Adrenal gland (tissue), 19 donors: ENCODE measurements at places on chromosomes 7 and 10. TPM values are rescaled to one million over a fixed set of nuclear protein-coding genes. Genes with fewer than 3 reads are reported as not detected.

PSD gene
- 2.7 TPM for total RNA-seq

PRSS37 gene
- total RNA-seq: not detected

HOXA4 gene
- total RNA-seq: 9.3 TPM

- DNase-seq: peak; percentile 73
Observed at GRCh38 chr7:105521027-105521716, 899 bp downstream of the PUS7 start.

DNA sequence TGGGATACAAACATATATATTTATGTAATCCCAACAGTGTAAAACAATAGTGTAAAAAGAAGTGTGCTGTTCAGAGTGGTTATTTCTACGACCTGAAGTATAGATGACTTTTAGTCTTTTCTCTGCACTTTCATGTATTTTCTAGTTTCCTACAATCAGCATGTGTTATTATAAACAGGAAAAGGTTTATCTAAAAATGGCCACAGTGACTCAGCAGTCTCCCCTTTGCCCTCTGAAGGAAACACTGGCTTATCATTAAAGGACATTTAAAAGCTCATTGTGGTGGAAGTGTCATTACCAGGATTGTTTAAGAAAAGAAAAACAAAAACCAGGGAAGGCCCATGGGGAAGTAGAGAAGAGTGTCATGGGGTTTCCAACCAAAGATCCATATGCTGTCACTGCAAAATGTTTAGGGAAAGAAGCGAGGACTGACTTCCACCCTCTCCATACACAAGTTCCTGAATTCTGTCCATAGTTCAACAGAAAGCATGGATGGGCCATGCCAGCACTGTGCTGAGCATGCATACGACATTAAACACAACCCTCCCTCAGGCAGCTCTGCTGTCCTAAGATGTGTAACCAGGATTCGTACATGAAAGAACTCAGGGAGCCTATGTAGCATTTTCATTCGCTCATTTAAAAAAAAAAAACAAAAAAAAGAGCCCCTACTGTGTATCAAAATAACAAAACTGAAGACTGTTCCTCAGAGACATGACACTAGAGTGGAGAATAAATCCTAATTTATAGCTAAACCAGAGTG is 10.2 kb downstream of the CYREN start:
- DNase-seq: no peak

RPEL1 gene
- total RNA-seq: not detected

DNA sequence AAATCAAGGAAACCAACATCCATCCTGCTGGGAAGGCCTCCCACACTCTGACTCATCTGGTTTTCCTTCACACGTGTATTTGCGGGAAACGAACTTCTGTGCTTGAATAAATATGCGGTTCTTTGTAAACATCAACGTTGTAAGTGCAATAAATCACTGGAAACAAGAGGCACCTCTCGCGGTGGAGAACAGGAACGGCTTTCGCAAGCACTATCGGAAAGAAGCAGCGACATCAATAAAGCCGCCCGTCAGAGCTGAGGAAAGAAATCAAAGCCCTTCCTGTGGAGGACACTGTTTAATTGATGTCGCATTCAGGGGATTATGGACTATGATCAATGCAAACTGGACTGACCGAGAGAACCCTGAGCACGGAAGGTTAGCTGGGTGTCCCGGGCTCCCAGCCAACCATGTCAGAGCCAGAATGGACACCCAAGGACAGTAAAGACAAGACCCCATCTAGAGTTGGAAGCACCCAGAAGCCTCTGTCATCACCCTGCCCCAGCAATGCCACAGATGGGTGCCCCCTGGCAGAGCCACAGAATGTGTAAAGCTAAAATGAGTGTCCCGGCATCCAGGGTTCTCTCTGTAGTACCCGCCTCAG is 37.6 kb downstream of the OAT start:
- no peak for DNase-seq

WDFY4 gene
- total RNA-seq: 0.61 TPM

DNA sequence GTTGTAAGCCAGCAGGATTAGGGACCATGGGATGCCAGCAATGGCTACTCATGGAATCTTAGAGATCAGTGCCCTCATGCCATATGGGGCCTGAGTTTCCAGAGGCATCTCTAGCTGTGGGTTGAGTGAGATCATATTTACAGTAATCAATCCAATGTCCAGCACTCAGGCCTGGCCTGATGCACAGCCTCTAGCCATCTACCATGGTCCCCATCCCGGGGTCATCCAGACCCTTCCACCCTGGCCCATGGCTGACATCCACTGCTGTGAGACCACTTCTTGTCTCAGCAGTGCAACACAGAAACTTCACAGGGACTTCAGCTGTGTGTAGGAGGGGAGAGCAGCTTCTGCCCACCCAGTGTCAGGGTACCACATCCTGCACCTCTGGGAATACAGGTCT is 6.5 kb upstream of the ADCY1 start:
- no peak for DNase-seq

- no peak for DNase-seq
Observed at GRCh38 chr10:35341521-35341920, 5.2 kb downstream of the CCNY start.

GRCh38 chr10:11444155-11444530 is 167.3 kb downstream of the USP6NL start:
- DNase-seq: no peak

- no peak for DNase-seq
Observed at GRCh38 chr10:60257767-60258428, 131.8 kb downstream of the ANK3 start.

GRCh38 chr7:13496976-13497375 is 492.5 kb downstream of the ETV1 start:
- no peak for DNase-seq

LSM5 gene
- 34.7 TPM for total RNA-seq

DNA sequence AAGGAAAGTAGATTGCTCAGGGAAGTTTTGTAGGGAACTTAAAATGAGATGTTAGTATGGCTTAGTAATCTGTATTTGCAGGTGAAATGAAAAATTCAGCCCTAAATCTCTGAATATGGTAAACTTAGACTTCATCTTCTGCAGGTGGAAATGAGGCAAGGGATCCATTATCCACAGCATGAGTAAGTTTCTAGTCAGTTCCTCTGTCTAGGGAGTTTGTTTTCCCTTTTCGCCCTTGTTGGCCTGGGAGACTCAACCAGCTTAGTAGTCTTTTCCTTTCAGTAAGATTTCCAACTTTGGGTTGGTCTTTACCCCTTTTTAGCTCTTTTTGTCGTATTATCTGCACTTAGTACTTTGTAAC is 65.6 kb downstream of the ZEB1 start:
- no peak for DNase-seq

DNA sequence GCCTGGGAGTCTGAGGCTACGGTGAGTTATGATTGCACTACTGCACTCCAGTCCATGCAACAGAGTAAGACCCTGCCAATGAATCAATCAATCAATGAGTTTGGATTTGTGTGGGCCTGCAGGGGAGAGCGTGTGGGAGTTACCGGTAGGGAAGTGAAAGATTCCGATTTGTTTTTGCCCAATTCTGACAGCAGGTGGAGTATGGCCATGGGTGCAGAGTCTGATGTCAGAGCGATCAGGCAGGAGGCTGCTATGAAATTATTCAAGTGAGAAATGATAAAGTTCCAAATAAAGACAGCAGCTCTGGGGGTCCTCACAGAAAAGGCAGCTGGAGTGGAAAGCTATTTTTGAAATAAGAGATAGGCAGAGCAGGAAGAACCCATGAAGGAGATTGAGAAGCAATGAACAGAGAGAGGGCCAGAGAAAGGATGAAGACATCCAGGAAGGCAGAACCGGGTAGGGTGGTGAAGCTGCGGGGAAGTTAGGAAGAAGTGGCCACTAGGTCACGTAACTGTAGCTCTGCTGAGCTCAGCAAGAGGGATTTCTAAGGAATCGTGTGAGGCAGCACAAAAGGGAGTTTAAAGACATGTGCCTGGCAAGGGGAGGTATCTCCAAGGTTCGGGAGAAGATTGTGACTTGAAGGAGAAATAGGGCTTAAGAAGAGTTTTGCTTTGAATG is 93.7 kb upstream of the NMT2 start:
- no peak for DNase-seq

- DNase-seq: no peak
Observed at GRCh38 chr10:66326876-66327275, 599.0 kb upstream of the LRRTM3 start.

- no peak for DNase-seq
Observed at GRCh38 chr7:73698410-73698809, 15.0 kb downstream of the BUD23 start.

- no peak for DNase-seq
Observed at GRCh38 chr10:30430544-30431298, 3.3 kb upstream of the MAP3K8 start.

DNA sequence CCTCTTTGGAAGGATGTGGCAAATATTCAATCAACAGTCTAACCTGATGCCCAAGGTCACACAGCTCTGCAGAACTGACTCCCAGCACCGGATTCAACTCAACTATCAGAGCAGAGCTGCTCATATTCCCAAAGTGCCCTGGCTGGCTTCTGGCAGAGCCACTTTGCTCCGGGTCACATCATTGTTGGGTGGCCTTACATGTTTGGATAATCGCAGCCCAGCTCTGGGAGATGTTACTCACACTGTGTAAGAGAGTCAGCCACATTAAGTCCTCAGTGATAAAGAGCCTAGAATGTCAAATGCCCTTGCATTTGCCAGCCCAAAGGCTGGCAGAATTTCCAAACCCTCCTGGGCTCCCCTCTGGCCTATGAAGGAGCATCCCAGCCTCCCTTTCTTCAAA is 79.8 kb upstream of the PDE1C start:
- DNase-seq: no peak

DNA sequence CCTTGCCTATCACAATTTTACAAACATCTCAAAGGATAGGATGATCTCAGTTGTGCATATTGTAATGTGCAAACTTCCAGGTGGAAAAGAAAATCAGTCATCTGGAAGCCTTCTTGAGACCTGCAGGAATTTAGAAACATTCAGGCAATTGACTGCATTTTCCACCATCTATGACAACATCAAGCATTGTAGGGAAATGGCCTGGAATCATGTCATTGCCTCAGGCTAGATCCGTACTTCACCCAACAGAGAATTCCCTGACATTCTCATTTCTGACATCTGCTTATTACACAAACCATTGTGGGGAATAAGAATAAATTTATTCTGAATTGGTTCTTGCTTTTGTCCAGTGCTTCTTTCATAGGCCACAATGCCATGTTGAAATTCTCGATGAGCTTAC is 124.9 kb upstream of the NPVF start:
- DNase-seq: no peak

PTF1A gene
- not detected for total RNA-seq

DNA sequence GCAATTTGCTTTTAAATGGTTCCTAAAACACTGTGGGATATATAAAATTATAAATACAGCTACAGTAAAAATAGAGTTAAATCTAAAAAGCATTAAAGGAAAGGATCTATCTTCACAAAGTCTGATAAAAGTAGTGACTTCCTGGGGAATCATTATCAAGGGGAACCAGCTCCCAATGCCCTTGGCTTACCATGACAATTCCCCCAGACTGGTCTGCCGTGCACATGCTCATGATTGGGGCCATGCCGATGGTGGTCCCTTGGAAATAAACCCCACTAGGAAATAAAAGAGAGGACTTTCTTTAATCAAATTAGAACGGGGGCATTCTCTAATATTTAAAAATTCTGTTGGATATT is 201.8 kb downstream of the FANK1 start:
- DNase-seq: no peak

- DNase-seq: peak; percentile 43
Observed at GRCh38 chr10:119871881-119872609, 598 bp downstream of the MCMBP start.

BCAP29 gene
- total RNA-seq: 35.0 TPM

DNA sequence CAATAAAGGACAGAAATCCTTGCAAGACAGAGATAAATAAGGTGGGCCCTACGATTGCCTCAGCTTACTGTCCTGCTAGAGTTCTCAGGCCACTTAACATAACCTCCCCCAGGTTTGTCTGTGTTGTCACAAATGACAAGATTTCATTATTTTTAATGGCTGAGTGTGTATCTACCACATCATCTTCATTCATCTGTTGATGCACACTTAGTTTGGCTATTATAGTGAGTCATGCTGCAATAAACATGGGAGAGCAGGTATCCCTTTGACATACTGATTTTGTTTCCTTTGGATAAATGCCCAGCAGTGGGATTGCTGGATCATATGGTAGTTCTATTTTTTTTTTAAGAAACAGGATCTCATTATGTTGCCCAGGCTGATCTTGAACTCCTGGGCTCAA is 60.6 kb downstream of the PRTFDC1 start:
- no peak for DNase-seq

DNA sequence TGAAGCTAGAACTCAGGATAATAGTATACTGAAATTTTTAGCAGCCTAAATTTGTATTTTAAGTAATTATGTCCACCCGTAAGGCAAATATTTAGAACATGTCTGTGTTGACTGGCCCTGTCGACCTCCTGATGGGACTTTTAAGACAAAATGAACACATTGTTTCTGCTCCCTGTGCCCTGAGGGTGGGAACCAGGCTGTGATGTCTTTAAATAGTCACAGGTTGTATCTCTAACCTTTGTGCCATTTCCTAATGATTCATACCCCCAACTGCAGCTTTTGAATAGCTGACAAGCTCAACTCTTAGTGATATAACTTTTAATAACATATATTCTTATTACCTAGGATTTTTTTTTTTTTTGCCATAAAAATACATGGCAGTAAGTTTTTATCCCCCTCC is 494.9 kb upstream of the AKR1E2 start:
- DNase-seq: no peak

DNA sequence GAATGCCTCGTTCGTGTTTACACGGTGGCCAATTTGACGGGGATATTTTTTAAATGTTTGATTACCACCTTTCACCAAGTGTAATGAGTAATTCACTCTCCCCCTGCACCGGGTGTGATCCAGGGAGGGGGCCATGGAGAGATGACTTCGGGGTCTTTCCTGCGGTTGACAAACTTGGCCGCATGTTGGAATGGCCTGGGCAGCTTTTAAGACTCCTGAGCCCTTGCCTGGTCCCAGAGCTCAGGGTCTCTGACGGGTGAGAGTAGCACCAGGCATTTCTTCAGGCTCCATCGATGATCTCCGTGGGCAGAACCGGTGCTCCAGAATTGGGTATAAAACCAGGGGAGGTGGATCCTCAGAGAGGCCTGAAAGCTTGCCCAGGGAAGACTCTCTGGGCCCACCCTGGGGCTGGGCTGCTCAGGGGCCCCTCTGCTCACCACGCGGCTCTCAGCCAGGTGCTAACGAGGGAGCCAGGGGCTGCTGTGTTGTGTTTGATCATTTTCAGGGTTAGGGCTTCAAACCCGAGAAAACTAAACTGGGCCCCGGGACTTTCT is 882 bp downstream of the ZNF282 start:
- DNase-seq: no peak

DNA sequence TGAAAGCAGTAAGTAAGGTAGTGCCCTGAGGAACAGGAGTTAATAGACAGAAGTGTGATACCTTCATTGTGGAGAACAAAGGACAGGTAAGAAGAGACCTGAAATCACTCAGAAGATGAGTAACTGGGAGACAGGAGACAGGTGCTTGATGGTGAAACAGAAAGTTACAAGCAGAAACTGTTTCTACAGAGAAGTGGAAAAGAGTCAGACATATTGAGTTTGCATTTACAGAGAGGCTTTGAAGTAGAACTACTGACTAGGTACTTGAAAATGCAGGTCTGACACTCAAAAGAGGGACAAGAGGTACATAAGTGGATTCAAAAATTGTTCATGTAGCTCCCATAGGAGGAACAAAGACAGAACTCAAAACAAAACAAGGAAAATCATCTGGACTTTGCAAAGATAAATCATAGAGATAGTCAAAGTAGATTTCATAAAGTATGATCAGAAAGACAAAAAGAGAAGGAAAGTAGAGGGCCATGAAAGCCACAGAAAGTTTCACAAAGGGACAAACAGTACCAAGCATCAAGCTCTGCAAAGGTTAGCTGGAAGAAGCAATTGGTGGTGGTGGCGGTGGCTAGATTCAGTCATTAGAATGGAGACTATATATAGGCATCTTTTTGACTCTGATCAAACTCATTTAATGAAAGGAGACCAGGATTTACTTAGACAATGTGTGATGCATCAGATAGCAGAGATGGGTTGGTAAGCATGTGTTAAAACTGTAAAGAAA is 198.4 kb downstream of the PCLO start:
- DNase-seq: no peak
